T-helper 2 cell treated with Interferon-gamma antibody and Interleukin-4, amounts not matched to agents 100 ng/mL and 5 ng/mL, for 36 hours (primary cell): ENCODE measurements at places on chromosomes 7 and 10. TPM values are rescaled to one million over a fixed set of nuclear protein-coding genes. Genes with fewer than 3 reads are reported as not detected.

Gene KEL
- total RNA-seq, result 0.32 and 0.57 TPM in 2 replicates

Gene TUBGCP2
- 54.4 and 61.5 TPM in 2 replicates for total RNA-seq

Gene NUDCD3
- 89.6 and 91.1 TPM in 2 replicates for total RNA-seq

Gene BICC1
- 0.05 and 0.07 TPM in 2 replicates for total RNA-seq

Gene C10orf53
- not detected in 2 replicates for total RNA-seq
